H7 (cell line): ENCODE measurements at places on chromosomes 2 and 18.

GRCh38 chr2:74548900-74549826, 4.6 kb downstream of the LOXL3 start:
- peak; percentile 92 for DNase-seq

DNA sequence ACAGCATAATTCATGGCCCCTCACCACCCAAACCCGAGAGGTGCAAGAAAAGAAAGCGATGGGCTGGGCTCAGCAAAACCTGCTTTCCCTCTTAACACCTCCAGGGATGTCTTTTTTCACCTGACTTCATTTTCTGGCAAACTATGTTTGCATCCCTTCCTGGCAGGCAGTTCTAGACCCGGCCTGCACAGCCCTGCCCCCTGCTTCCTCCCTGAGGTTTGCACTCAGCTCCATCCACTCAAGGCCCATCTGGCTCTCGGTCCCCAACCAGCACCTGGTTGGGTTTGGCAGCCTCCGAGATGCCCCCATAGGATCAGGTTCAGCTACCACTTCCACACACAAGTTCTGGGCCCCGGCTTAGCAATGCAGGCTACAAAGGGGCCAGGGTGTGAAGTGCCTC, 185.7 kb downstream of the SMAD7 start:
- no peak for DNase-seq

- DNase-seq: no peak
Measured at GRCh38 chr2:198359308-198359707, 554.9 kb downstream of the PLCL1 start.

DNA sequence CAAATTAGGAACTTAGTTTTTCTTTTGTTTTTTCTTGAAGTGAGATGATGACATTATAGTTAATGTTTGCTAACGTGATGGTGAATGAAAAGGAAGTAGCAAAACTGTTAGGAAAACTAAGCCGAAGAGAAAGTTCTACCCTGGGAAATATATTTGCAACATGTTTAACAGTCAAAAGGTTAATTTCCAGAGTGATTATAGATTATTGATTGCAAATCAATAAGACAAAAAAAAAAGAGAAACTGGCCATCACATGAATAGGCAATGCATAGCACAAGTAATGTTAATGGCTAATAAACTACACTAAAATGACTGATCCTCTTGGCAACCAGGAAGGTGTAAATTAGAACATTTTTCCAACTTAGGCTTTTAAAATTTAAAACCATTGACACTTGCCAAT, 26.0 kb upstream of the AMMECR1L start:
- DNase-seq: no peak

- DNase-seq: no peak
Measured at GRCh38 chr2:234919711-234920110, 32.1 kb upstream of the SH3BP4 start.

DNA sequence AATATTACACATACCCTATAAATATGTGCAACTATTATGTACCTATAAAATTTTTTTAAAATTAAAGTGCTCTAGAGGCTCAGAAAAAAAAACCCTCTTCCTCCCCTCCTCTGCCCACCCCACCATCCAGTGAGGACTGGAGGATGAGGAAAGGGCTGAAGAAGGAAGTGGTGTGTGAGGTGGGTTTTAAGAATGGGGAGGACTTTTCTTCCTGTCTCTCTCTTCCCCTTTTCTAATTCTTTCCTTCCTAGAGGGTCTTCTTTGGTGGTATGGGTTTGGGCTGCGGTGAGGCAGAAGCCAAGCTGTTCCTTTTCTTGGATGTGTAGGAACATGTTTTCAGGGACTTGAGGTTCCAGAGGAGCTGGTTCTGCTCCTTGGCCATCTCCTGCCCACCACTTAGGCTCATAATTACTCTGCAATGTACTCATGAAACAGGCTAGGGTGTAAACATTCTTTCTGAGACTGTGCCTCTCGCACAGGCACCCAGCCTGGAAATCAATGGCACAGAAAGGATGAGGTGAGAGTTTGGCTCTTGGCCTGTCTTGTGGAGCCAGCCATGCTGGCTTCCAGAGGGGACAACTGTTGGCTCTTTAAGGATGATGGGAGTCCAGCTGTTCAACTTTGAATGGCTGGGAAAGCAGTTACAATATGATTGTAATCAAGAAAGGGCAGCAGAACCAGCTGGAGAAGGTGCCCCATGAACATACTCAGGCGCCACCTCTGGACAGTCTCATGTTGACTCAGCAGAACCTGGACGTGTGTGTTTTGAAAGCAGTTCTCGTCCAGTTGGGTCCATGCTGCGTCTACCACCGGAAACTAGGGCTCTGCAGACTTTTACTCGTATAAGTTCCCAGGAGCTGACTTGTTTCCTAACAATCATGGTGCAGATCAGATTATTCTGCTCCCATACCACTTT, 38.3 kb downstream of the IL1RL2 start:
- no peak for DNase-seq

- no peak for DNase-seq
Measured at GRCh38 chr2:172473167-172473566, 45.8 kb downstream of the ITGA6 start.

DNA sequence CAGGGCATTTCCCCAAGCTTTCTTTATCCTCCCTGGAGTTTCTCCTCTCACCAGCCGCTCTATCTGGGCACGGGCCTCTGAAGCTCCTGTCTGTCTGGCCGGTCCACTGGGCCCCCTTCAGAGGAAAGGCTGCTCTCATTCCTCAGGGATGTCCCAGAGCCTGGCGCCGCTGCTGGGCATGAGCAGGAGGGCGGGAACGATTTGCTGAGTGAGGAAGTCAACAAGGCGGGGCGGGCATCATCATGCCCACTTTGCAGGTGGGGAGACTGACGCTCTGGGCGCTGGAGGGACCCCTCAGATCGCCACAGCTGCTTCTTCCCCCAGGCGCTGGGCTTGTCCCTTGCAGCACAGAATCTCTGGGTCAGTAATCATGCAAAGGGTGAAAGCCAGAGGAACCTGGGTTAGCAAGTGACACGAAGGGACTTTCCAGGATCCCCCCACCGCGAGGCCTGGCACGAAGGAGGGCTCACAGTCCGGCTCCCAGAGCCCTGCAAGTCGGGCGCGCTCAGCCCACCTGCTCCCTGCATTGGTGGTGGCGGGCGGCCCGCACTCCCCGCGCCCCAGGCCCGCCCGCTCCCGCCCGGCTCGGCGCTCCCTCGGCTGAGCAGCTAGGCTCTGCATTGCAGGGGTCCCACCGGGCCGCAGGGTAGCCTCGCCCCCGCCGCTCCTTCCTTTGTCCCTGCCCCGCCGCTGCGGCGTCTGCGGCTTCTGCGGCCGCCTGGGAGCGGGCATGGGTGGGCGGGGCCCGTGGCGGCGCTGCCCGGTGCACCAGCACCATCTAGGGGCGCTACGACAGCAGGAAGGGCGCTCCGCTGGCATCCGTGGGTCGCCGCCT, 157.8 kb downstream of the CYRIA start:
- peak; percentile 92 for DNase-seq

GRCh38 chr2:54081574-54081973, 33.8 kb upstream of the ACYP2 start:
- DNase-seq: no peak

GRCh38 chr2:181674461-181674860, 5.9 kb downstream of the NEUROD1 start:
- no peak for DNase-seq

- no peak for DNase-seq
Measured at GRCh38 chr2:99111945-99112344, 29.6 kb upstream of the C2orf15 start.

GRCh38 chr18:63758615-63759240, 16.5 kb upstream of the SERPINB7 start:
- no peak for DNase-seq

DNA sequence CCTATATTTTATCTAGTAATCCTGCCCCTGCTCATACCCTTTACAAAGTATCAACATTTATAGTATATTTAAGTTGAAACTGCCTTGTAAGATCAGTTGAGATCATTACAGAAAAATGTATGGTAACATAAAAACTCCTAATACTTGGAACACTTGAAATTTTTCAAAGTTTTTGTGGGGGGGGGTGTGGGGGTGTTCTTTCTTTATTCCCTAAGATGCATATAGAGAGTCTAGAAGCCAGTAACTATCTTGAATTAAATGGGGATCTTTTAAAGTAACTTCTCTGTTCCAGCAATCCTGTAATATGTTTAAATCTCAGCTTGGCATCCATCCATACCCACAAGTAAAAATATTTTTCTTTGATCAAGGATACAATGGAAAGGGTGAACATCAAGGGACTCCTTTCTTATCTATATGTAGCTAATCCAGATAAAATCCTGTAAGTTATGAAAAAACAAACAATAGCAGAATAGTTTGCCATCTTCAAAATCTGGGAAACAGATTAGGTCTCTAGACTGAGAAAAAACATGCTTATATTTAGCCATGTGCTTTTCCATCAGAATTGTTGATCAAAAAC, 455.3 kb downstream of the MEIS1 start:
- no peak for DNase-seq

- no peak for DNase-seq
Measured at GRCh38 chr2:203412546-203413331, 84.5 kb downstream of the ABI2 start.

DNA sequence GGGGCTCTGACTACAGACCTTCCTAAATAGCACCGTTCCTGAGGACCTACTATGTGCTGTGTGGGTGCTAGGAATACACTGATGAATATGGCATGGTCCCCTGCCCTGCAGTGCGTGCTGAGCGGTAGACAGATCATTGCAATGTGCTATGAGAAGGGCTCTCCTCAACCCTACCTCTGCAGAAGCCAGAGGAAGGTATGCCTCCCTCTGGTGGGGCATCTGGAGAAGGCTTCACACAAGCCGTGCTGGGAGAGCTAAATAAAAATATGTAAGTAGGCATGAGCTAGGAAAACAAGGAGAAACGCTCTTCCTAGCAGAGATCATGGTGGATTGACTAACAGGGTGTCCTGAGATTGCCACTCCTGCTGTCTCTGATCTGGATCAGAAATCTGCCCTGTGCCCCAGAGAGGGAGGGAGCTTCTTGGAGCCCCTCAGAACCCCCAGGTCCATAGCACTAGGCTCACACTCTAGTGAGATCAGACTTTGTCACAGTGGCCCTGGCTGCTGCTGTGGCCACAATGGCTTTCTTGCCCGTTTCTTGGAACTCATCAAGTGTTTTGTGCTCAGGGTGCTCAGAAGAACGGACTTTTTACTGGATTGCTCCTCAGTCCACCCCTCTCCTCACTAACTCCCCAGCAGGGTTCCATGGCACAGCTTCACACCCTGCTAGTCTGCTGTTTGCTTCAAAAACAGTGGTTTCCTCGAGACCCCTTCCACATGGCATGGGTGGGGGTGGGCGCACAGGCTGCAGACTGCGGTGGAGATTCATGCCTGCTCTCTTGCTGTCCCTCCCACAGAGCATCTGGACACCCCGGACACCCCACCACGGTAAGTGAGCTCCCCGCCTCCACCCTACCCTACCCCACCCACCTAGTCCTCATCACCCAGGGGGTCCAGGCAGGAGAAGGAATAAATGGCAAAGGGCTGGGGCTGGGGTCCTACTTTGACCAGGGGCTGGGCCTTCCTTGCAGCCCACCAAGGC, 14.2 kb downstream of the SIGLEC15 start:
- peak; percentile 79 for DNase-seq

- no peak for DNase-seq
Measured at GRCh38 chr2:220393711-220394110, 766.3 kb downstream of the SLC4A3 start.

- DNase-seq: peak; percentile 23
Measured at GRCh38 chr18:8620845-8621244, 11.6 kb downstream of the RAB12 start.

DNA sequence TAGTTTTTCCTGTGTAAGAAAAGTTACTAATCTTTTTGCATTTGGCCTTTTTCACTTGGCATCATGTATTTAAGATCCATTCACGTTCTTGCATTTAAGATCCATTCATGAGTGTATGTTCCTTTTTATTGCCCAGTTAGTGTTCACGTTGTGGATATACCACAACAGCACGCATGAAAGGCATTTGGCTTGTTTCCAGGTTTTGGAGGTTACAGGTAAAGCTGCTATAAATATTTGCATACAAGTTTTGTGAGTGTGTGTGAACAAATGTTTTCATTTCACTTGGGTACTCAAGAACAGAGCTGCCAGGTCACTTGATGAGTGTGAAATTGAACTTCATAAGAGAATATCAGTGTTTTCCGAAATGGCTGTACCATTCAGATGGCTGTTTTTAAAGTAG, 121.2 kb downstream of the CCBE1 start:
- no peak for DNase-seq

DNA sequence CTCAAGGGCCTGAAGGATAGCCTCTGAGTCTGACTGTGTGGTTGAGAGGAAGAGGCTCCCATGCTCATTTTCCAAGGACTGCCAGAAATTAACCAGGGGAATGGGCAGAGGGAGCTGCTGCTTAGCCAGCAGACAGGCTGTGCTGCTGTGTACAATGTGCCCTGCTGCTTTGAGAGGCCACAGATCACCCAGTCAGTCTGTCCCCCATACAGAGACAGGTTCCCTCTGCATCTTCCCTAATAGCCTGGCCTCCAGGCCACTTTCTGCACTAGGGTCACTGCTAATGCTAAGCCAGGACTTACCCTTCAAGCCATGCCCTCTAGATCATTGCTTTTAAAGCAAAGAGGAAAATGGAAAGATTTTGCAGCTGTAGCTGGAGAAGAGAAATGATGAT, 341.1 kb downstream of the CYRIA start:
- DNase-seq: no peak

DNA sequence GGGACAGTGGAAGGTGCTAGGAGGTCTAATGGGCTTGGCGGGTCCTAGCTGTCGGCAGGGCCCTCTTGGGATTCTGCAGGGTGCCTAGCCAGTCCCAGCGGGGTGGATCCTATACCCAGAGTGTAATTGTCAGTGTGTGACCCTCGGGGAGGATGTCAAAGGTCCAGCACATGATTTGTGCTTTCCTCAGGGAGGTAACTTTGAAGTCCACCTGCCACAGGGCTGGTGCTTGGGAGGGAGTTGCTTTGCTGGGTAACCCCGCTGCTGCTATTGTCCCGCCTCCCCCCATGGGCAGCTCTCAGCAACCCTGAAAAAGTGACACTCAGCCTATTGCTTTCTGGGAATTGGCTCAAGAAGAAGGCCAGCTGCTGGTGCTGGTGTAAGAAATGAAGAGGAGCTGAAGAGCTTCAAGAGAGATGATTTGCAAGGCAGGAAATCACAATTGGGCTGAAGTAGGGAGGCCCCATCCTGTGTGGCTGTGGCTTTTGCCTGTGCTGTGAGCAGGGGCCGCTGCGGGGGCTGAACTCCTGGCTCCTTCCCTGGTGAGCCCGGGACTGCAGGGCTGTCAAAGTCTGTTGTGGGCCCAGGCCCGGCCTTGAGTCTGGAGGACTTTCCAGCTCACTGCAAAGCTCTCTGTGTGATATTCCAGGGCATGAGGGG, 36.4 kb downstream of the EMILIN2 start:
- DNase-seq: no peak

- no peak for DNase-seq
Measured at GRCh38 chr18:21099442-21099841, 12.2 kb downstream of the ROCK1 start.

GRCh38 chr2:101145406-101145805, 5.8 kb downstream of the TBC1D8 start:
- DNase-seq: peak; percentile 62

GRCh38 chr18:35890323-35890722, 82.2 kb upstream of the RMP24 start:
- DNase-seq: no peak

- peak; percentile 35 for DNase-seq
Measured at GRCh38 chr2:236818281-236819045, 248.8 kb downstream of the ACKR3 start.
